Keratinocyte (primary cell): ENCODE measurements at places on chromosomes 1 and 21.

DNA sequence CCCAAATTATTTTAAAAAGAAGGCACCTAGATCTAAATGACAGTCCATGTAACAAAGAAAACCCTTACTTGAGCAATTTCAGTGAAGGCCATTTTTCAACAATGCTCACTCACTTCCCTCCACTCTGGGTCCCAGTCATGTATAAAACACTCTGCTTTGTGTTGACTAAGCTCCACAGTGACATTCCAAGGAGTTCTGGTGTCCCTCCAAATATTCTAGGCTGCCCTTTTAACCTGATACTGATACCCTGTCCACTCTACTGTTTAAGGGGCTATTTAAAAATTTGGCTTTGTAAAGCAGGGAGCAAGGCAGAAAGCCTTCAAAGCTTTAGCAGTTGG is 73.6 kb downstream of the GNG12 start:
- no peak for DNase-seq

GRCh38 chr1:3431266-3431665 is 23.2 kb upstream of the ARHGEF16 start:
- DNase-seq: no peak

GRCh38 chr1:222784371-222784770 is 30.5 kb upstream of the DISP1 start:
- DNase-seq: no peak

GRCh38 chr1:12358499-12358898 is 128.7 kb downstream of the VPS13D start:
- no peak for DNase-seq

GRCh38 chr1:197343663-197344273 is 75.7 kb downstream of the CRB1 start:
- no peak for DNase-seq

DNA sequence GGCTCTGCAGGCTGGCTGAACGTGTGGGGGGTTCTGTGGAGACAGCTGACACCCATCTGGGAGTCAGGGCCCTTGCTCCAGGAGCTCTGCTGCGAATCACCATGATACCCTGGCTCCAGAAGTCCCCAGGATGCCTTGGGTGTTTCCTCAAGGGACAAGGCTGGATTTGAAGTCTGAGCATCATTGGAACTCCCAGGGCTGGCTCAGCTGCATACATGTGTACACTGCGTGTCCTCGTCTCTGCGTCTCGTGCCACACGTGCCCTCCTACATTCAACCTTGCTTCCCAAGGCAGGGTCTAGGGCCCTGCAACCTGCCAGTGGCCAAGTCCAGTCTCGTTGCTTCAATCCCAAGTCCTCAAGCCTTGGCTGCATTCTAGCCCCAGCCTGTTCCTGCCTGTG is 11.7 kb downstream of the CSF1 start:
- DNase-seq: no peak

DNA sequence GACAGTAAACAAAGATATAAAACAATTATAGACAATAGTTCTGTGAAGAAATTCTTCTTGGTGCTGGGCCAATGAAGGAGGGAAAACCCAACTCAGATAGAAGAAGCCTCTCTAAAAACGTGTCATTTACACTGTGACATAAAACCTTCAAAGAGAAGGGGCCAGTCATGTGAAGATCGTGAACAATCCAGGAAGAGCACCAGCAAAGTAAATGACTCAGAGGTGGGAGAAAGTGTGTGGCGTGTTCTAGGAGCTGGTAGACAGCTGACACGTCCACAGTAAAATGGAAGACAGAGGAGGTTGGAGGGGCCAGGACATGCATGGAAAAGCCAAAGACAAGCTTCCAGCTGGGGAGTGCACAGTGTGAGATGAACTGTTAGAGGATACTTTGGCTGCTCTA is 143.6 kb downstream of the VAV3 start:
- DNase-seq: no peak

DNA sequence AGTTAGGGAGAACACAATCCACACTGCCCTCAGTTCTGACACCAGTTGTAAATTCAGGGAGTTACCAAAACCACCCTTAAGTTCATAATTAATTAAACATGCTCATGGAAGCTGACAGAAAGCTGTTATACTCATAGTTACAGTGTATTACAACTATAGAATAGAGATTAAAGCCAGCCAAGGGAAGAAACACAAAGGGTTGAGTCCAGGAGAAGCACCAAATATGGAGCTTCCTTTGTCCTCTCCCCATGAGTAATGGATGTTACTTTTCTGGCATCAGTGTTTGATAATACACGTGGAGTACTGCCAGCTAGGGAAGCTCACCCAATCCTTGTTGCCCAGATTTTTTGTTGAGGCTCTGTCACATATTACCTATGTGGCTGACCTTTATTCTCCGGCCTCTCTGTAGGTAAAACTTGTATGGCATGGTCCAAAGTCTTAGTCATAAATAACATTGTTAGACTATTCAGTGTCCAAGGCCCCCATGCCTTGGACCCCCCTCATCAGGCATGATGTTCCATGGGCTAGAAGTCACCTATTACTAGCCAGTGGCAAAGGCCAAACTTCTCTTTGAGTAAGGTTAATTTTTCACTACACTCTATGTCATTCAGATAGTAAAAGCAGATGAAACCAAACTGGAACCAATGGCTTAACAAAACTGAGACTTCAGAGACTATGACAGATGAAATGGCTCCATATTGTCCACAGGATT is 175.7 kb downstream of the GPR52 start:
- DNase-seq: no peak

DNA sequence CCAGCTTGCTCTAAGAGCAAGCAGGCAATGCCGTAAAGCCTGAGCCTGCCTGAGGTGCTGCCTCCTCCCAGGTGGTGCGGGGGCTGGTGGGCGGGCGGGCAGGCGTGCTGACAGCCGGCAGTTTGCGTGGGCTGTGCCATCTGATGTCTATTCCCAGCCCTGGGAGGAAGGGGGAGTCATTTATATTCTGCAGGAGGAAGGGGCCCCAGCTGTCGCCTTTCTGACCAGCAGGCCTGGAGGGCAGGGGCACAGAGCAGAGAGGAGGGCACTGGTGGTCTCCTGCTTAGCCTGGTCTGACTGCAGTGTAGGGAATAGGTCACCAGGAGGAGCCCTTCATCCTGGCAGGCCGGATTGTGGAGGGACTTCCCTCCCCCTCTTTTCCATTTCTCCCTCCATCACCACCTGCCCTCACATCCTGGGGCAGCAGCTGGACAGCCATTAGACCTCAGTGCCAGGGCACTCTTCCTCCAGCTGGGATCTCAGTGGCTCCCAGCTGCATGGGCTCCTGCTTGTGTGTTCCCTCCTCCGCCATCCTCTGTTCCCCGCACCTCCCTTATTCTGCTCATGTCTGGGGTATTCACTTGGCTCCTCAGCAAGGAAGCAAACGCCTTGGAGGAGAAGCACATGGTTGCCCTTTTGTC is 4.4 kb downstream of the CYB561D1 start:
- no peak for DNase-seq

DNA sequence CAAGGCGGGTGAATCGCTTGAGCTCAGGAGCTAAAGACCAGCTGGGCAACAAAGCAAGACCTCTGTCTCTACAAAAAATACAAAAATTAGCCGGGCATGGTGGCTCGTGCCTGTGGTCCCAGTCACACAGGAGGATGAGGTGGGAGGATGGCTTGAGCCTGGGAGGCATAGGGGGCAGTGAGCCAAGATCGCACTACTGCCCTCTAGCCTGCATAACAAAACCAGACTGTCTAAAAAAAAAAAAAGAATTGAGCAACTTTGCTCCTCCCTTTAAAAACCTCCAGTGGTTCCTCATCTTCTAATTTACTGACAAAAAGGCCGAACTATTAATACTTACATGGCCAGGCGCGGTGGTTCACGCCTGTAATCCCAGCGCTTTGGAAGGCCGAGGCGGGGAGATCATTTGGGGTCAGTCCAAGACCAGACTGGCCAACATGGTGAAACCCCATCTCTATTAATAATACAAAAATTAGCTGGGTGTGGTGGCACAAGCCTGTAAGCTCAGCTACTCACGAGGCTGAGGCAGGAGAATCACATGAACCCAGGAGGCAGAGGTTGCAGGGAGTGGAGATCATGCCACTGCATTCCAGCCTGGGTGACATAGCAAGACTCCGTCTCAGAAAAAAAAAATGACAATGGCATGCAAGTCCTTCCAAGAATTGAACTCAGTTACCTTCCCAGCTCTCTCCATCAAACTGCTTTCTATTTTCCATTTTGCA is 4.4 kb downstream of the ACBD3 start:
- DNase-seq: no peak

DNA sequence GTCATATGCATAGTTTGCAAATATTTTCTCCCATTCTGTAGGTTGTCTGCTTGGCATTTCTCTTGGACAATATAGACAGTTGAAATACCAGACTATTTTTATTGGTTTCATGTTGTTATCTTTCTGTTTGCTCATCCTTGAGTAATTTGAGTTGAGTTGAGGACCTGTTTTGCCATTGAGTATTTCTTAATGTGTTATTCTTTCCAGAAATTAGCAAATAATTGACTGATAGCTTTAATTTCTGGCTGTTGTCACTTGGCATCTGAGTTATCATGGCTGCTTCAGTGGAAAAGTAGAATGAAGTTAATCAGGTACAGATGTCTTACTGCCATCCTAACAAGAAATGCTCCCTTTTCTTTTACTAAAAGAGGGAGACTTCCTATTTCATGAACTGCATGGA is 264.8 kb upstream of the DUSP10 start:
- no peak for DNase-seq

GRCh38 chr1:36576551-36577110 is 93.9 kb upstream of the CSF3R start:
- DNase-seq: no peak

GRCh38 chr1:97145321-97145956 is 423.9 kb downstream of the PTBP2 start:
- DNase-seq: no peak

DNA sequence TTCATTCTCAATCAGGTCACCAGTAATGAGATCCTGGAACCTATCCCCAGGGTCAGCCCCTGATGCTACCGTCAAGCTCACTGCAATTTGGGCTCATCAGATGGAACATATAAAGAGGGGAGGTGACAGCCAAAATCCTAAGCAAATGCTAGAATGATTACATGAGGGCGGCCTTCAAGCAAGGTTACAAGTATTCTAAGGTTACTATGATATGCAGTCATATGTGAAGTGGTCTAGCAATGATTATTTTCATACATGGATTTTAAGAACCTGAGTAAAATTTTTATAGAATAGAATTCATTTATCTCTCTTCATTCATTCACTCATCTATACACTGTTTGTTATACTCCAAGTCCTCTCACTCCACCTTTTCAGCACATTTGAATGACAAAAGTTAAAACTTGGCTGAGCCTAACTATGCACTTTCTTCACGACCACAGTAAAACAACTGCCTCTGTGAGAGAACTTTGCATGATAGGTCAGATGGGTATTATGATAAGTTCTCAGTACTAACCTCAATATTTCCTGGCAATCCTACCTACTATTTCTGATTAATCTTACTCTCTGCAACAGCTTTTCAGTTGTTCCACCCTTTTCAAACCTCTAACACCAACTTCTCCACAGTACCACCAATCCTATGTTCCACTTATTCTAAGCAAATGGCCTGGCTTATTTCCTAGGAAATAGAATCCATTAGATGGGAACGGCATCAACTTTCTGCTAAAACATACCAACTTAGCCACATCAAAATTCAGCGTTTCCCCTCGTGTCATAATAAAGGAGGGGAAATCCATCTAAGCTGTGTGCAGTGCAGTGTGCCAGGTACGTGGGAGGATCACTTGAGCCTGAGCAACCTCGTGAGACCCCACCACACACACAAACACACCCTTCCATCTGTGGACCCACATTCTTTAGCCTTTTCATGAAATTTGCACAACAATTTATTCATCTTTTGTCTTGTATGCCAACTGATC is 32.0 kb downstream of the LHX9 start:
- no peak for DNase-seq

- DNase-seq: no peak
Measured at GRCh38 chr1:51341876-51342496, 11.6 kb upstream of the TTC39A start.

DNA sequence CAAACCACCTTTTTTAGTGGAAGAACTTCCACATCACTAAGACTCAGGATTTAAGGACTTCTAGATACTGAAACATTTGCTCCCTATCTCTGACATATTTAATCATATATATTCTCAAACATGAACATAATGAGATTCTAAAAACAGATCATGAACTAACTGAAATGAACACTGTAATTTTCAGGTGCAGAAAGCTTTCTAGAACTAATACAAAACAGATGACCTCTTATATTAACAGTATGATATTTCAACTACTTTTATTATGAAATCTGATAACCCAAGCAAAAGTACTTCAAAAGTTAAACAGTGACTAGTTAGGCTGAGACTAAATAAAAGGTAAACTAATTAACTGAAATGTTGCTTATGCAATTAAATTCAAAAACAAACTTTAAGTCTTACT is 157.5 kb downstream of the COP1 start:
- DNase-seq: no peak

DNA sequence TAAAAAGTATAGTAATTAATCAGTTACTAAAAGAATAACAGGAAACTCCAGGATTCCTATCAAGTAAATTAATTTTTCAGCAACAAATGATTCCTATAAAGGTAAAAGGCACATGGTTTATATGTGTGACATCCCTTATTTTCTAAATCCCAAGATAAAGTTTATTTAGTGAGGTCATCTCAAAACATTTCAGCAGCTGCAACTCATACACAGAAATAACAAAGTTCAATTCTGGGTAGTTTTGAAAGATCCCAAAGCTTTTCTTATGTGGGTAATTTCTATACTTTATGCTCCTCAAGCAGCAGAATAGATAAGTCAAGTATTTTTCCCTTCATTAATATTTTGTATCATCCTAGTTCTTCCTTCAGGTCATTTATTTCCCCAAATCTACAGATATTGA is 117.7 kb downstream of the EIF4G3 start:
- no peak for DNase-seq

DNA sequence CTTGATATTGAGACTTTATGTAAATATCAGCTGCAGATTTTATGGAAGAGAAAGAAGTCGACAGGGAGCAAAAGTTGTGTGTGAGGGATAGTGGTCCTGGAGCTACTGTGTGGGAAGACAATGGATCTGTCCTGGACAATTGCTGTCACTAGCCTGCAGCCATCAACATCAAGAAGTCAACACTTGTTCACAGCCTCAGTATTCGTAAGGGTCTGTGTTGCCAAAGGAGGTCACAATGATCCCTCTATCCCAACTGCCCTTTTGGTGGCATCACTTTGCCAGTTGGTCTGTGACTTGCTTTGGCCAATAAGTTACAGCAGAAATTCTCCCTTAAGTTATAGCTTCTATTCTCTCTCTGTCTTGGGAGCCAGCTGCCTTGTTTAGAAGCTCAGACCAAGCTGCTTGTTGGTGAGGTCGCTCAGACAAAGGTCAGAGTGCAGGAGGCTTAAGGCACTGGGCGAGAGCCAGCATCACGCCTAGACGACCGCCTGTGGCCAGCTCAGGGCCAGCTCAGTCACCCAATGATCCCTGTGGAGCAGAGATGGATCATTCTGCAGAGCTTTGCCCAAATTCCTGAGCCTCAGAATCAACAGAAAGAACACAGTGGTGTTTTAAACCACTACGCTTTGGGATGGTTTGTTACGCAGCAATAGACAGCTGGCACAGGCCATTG is 134.9 kb downstream of the RHOU start:
- no peak for DNase-seq

GRCh38 chr1:208410409-208410808 is 166.2 kb upstream of the PLXNA2 start:
- DNase-seq: no peak

- no peak for DNase-seq
Measured at GRCh38 chr1:118896416-118896815, 91.7 kb downstream of the TBX15 start.
